ENCODE measurements at places on chromosomes 6 and 20. TPM values are rescaled to one million over a fixed set of nuclear protein-coding genes. Genes with fewer than 3 reads are reported as not detected.
A peak's percentile ranks its signal among the peaks of the same experiment; 100 is the strongest.

Gene EYA4
- total RNA-seq = 23.7 TPM

Gene DIDO1
- 25.9 TPM for total RNA-seq

Gene MEP1A
- total RNA-seq = not detected

Gene DEFB124
- total RNA-seq = not detected

DNA sequence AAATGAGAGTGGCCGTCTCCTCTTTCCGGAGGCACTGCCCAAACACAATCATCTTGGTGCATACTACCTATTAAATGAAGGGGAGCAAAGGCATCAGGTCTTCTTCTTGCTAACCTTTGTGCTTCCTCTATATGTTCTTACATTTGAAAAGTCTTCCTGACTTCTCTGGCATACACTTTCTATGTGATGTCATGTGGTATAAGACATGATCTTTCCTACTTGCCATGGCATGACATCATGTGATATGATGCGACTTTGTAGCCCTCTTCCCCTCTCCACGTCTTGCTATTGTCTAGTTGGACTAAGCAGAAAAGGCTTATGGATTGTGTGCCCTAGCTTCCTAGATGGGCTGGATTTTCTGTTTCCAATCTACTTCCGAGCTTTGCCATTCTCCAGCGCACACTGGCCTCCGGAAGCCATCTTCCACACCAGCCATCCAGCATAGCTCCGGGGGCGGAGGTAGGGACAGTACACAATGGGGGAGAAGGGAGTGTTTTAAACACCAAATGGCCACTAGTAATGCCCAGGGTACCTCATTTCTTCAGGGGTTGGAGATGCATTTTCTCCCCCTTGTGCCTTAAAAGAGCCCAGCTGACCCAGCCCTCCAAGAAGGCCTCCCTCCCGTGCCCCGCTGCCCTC, 8.8 kb upstream of the NEDD9 start:
- DNase-seq = no peak

DNA sequence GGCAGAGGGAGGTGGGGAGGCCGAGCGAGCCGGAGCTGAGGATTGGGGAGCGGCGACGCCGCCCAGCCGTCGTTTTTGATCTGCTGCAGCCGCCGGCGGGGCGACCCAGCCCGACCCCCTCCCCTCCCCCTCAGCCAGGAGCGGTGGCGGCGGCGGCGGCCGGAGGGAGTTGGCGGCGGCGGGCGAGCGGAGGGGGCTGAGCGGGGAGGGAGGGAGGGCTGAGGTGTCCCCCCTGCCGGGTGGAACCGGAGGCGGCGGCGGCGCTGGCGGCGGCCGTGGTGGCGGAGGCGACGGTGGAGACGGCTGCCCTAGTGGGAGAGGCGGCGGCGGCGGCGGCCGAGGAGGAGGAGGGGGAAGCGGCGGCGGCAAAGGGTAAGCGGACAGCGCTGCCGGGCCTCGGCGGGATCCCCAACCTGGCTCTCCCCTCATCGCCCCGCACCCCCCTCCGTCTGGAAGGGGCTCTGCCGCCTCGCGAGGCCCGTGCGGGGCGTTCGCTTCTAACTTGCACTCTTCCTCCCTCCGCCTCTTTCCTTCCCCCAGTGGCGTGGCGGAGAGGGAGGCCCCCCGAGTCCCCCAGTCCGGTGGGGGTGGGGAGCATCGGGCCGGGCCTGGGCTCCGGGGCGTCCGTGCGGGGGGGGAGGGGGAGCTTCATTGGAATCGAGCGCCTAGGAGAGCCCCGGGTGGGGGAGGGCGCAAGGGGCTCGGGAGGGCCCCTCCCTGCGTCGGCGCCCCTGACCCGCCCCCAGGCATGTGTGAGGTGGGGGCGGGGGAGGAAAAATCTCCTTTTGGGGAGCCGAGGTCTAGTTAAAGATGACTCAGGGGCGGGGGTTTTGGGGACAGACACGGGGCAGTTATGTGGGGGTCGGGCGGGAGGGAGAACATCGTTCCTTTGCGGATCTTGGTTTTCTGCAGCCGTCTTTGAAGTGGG, at the start of gene TAB2:
TSS of gene TAB2 (plus strand) at position 69 of the 928 bp plus-strand sequence. CDS start 52,286 bp downstream, outside the sequence.
- DNase-seq = peak; percentile 18

DNA sequence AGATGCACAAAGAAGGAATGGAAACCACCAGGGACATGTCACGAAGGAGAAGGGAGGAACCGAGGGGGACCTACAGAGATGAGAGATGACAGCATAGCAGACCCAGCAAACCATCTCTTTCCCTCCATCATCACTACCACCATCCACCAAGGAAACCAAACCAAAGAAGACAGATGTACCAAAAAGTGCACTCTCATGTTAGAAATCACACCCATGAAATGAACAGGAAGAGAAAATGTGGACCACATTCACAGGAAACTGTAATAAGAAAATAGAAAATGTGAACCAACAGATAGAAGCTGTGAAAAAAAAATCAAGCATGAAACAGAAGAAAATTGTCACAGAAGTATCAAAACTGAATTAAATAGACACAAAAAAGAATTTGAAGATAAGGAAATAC, 672.7 kb downstream of the QKI start:
- no peak for DNase-seq

DNA sequence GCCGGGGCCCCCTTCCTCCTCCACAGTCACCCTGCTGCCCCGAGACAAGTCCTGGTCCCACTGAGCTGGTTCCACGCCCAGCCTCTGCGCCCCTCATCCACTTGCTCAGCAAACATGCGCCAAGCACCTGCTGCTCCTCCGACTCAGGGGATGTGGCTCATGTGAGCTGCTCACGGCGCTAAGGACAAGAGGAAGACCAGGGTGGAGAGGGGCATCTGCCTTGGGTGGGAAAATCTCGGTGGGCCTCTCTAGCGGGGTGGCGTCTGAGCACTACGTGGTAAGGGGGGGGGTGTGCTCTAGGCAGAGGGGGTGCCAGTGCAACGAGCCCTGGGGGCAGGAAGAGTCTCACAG, 4.5 kb downstream of the LAMA5 start:
- no peak for DNase-seq

GRCh38 chr20:15379681-15380296, 1042.4 kb upstream of the FLRT3 start:
- DNase-seq = no peak

GRCh38 chr6:1796706-1797529, 187.2 kb downstream of the FOXC1 start:
- DNase-seq = no peak

DNA sequence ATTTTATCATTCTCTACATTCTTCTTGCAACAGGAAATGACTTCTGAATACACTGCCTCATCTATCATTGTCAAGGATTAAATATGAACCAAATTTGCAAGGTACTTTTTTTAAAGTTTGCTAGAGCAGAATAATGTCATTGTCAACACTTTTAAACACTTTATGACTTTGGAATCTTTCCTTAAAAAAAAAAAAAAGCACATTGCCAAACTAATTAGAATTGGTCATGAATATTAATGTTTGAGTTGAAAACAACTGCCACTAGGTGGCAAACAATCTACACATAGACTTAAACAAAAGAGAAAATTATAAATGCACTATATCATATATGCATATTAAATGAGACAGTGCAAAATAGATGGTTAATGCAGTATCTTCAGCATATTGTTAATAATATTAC, 32.5 kb upstream of the TMEM244 start:
- DNase-seq = peak; percentile 14

GRCh38 chr20:11581271-11581670, 336.4 kb upstream of the BTBD3 start:
- DNase-seq = peak; percentile 42

DNA sequence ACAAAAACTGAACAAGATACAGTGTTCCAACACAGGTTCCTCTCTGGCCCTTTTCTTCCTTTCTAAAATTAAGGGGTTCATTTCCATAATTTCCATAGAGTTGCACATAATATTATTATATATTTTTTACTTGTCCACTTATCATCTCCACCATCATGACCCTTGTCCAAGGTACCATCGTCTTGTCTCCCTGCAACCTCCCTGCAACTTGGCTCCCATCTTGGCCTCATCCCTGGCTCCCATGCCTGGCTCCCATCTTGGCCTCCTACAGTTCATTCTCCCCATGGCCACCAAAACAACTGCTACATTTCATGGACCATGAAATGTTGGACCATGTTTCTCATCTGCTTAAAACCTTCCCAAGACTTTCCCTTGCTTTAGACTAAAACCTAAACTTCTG, 3.1 kb upstream of the KCNB1 start:
- DNase-seq = no peak

Data from HT1080 (cell line).